ENCODE measurements at places on chromosomes 12 and 14. TPM values are rescaled to one million over a fixed set of nuclear protein-coding genes. Genes with fewer than 3 reads are reported as not detected.

DNA sequence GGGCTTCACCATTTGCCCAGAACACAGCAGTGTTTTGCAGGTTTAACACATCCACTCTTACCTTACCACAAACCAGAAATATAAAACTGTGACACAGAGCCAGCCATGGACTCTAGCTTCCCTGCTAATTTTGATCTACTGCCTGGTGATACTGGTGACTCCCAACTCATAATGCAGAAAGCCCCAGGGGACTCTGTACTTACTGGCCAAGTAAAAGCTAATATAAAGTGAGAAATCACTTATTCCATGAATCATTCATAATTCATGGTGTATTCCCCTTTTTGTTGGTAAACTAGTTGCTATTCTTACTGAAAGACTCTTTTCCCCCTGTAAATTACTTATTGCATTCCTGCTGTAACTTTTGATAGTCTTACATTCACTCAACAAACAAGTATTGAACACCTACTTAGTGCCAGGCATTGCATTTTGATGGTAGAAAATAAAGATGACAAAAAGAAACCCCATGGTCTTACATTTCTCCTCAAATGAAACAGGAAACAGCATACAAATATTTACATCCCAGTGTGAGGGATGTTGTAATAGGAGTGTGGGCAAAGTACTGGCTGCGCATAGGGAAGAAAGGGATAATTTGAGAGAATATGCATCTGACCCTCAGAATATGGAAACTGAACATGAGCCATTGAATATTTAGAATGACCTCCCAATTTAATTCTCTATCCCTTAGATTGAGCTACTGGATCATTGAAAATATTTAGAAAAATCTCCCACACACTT, 279.6 kb downstream of the PDZRN4 start:
- DNase-seq: no peak
- no peak overlapping the region for H3K27ac ChIP-seq
- H3K4me1 ChIP-seq: peaks cover 20% of the 10 kb centered on the region
- H3K36me3 ChIP-seq: no peaks in the 10 kb centered on the region
- H3K4me3 ChIP-seq: no peak overlapping the region
- no peaks in the 10 kb centered on the region for H3K27me3 ChIP-seq

- H3K4me1 ChIP-seq: peaks cover 15% of the 10 kb centered on the region
- H3K27ac ChIP-seq: no peak overlapping the region
- no peaks in the 10 kb centered on the region for H3K36me3 ChIP-seq
- H3K4me3 ChIP-seq: no peak overlapping the region
Measured at GRCh38 chr14:36997843-36998242, 174.6 kb downstream of the SLC25A21 start.

DNA sequence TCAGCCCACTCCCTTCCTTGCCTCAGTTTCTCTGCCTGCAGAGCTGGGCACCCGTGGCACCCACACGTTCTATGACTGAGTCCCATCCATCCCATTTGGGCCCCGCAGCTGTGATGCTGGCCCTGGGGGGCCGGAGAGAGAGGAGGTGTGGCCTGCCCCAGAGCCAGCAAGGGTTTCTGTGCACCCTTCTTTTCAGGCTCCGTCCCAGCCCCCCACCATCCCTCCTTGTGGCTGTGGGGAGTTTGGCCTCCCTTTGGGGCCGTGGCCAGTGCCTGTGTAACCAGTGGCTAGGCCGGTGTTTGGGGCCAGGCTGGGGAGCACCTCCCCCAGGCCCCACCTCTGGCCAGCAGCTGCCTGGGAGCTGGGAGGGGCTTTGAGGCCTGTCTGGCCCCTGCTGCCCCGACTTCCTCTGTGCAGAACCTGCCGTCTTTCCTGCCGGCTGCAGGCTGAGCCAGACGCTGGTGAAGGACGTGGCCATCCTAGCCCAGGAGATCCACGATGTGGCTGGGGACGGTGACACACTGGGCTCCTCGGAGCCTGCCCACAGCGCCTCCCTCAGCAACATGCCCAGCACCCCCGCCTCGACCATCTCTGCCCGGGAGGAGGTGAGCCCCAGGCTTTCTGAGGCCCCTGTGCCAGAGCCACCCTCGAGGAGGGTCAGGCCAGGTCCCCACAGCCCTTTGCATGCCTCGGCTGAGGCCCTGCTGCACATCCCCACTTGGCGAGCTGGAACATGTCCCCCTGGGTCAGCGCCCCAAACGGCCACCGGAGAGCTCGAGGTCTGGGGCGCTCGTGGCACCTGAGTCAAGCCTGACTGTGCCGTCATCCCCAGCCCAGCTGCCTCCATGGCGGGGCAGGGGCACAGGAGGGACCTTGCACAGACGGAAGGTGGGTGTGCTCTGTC, 27.7 kb downstream of the CEP170B start:
- no peaks in the 10 kb centered on the region for H3K27me3 ChIP-seq
- H3K4me3 ChIP-seq: no peak overlapping the region
- H3K36me3 ChIP-seq: no peaks in the 10 kb centered on the region

GRCh38 chr12:4266990-4267389, 6.6 kb upstream of the CCND2 start:
- no peak for DNase-seq
- no peaks in the 10 kb centered on the region for H3K36me3 ChIP-seq
- H3K27me3 ChIP-seq: no peaks in the 10 kb centered on the region
- H3K4me3 ChIP-seq: no peak overlapping the region

- H3K36me3 ChIP-seq: no peaks in the 10 kb centered on the region
- H3K27ac ChIP-seq: no peak overlapping the region
- H3K4me3 ChIP-seq: no peak overlapping the region
- no peak for DNase-seq
Measured at GRCh38 chr12:24989216-24989615, 40.3 kb upstream of the BCAT1 start.

Gene PLCZ1
- not detected for total RNA-seq

Gene GDF3
- not detected for total RNA-seq

GRCh38 chr14:67018720-67019119, 170.5 kb upstream of the GARIN2 start:
- no peaks in the 10 kb centered on the region for H3K36me3 ChIP-seq
- DNase-seq: no peak
- H3K4me3 ChIP-seq: no peak overlapping the region
- H3K27ac ChIP-seq: no peak overlapping the region

Gene KLRB1
- total RNA-seq: not detected

Gene SAMD15
- 0.27 TPM for total RNA-seq

DNA sequence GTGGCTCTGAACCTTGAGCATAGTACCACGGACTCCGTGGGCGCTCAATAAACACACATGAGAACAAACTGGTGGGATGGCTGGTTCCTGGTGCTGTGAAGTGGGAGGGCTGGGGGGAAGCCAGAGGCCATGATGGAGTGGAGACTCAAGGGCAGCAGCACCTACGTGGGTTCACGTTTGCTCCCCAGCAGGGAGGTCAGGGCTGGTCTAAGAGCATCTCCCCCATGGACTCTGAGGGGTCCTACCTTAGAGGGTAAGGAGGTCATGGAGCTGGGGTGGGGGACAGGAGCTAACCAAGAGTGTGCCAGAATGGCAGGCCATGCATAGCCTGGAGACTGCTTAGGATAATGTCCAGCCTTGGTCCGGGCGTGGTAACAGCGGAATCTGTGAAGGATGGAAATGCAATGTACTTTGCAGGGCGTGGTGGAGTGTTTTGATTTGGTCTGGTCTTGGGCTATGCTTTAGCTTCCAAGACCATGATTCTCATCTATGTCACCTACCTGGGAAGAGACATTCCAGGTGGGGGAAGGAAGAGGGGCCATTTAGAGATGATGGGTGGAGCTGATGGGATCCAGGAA, 103.0 kb downstream of the PRMT8 start:
- H3K36me3 ChIP-seq: no peaks in the 10 kb centered on the region
- H3K27ac ChIP-seq: no peak overlapping the region
- H3K4me1 ChIP-seq: peaks cover 1% of the 10 kb centered on the region
- DNase-seq: peak; percentile 33
- H3K4me3 ChIP-seq: no peak overlapping the region
- no peaks in the 10 kb centered on the region for H3K27me3 ChIP-seq

Gene PSEN1
- total RNA-seq: 34.9 TPM

DNA sequence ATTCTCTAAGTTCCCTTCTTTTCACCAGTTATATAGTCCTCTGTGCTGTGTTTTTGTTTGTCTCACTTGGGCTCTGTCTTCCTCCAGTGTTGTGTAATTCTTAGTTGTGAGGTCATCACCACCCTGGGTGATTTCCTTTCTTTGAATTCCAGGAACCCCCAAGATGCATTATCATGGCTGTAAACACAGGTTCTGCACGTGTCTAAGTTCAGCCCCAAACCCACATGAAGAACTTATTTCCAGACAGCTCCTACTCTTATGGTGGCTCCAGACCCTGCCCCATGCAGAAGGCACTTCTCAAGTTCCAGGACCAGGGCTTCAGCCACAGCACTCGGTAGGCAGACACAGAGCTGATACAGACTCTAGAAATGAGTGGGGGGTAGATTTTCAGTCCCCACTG, 560.5 kb downstream of the BCL11B start:
- no peak overlapping the region for H3K27ac ChIP-seq
- DNase-seq: no peak
- no peaks in the 10 kb centered on the region for H3K4me1 ChIP-seq
- H3K36me3 ChIP-seq: no peaks in the 10 kb centered on the region

DNA sequence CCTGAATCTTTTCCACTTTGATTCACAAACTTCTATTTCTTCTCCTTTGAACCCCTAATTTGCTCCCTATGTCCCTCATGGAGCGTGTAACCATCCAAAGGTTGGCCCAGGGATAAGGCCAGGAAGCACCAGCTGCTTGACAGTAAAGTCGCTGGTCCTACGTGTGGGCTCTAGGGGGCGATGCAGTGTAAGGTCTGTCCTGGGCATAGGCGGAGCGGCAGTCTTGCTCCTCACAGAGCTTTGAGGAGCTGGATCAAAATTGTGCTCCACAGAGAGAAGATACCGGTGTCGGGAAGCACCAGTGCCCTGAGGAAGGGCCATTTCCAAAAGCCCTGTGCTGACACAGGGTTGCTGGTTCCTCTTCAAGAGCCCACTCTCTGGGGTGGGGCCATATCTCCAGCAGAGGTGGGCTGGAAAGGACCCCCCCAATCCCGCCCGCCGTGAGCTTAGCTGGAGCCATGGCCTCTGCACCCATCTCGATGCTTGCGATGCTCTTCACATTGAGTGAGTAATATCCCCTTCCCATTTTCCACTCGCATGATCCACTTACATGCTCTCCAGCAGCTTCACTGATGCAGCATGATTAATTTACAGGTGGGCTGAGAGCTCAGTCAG, 49.9 kb upstream of the OR4E1 start:
- no peaks in the 10 kb centered on the region for H3K4me1 ChIP-seq
- no peaks in the 10 kb centered on the region for H3K27me3 ChIP-seq
- no peaks in the 10 kb centered on the region for H3K36me3 ChIP-seq
- H3K4me3 ChIP-seq: no peak overlapping the region
- no peak for DNase-seq
- H3K27ac ChIP-seq: no peak overlapping the region

DNA sequence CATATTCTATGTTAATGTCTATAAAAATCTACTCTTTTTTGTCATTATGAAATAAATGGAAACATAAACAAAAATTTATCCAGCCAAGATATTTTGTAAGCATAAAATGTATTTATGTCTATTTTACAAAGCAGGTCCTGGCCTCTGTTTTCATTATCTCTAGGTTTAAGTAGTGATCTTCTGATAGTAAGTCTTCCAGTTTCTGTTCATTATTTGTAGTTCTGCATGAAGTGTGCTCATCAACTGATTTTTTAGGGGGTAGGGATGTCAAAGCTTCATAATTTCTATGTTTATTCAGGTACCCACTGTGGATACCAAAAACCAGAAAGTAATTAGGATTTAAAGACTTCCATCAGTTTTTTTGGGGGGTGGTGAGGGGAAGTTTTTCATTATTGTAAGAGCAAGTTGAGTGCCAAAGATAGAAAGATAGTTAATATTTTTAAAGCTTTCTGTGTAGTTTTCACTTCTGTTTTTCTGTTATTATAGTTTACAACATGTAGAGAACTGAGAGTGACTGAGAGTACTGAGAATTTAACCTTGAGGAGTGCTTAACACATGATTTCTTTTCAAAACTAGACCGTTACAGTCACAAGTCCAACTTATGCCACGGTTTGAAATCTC, 30.6 kb upstream of the LMO3 start:
- H3K27ac ChIP-seq: no peak overlapping the region
- no peak for DNase-seq
- no peak overlapping the region for H3K4me3 ChIP-seq
- H3K4me1 ChIP-seq: no peaks in the 10 kb centered on the region

Gene PAX9
- total RNA-seq: 0.28 TPM

GRCh38 chr12:100643246-100643645, 69.8 kb downstream of the GAS2L3 start:
- H3K27ac ChIP-seq: no peak overlapping the region
- H3K4me3 ChIP-seq: no peak overlapping the region
- no peak for DNase-seq
- no peaks in the 10 kb centered on the region for H3K4me1 ChIP-seq
- no peaks in the 10 kb centered on the region for H3K27me3 ChIP-seq
- no peaks in the 10 kb centered on the region for H3K36me3 ChIP-seq

DNA sequence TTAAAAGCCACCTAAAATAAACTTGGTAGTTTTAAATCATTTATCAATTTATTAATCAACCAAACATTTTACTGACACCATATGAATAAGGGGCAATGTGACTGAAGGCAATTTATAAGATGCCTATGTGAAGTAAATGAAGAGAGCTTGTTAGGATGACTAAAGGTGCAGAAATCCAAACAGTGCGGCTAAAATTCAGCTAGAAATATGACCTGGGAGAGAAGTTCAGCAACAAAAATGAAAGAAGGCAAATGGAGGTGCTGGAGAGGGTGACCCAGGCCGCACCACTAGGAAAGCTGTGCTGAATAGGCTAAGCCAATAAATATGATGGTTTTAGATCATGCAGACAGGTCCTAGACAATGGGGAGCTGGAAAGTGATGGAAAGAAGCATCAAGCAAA, 403.7 kb downstream of the BTG1 start:
- no peaks in the 10 kb centered on the region for H3K36me3 ChIP-seq
- H3K27ac ChIP-seq: no peak overlapping the region
- no peak overlapping the region for H3K4me3 ChIP-seq
- H3K27me3 ChIP-seq: no peaks in the 10 kb centered on the region
- no peak for DNase-seq

DNA sequence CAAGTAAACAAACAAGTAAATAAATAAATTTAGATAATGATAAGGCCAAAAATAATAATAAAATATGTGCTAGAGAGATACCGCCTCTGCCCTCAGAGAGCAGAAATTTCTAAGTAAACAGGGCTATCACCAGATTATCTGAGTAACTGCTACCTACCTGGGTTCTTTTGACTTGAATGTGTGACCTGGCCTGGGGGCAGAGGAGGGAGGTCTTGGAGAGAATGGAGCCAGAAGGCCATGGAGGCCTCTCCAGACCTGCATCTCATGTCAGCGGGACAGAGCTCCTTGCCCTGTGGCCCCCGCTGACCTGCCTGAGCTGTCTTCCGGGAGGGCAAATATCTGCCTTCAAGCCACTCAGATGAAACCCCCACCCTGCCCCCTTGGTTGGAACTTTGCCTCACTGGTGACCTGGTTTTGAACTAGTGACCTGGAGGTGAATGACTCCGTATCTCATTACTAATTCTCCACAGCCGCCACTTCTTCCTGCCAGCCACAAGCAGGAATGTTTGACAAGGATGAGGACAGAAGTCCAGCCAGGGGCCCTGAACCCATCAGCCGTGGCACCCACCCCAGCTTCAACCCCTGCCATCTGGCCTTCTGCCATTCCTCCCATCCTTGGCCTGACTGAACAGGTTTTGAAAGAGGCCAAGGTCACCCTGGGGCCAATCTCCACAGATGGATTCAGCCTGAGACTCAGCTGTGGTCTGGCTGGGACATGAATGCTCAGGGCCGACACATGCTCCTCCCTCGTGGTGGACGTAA, 86.8 kb upstream of the PARP11 start:
- H3K36me3 ChIP-seq: no peaks in the 10 kb centered on the region
- H3K4me1 ChIP-seq: no peaks in the 10 kb centered on the region
- H3K27ac ChIP-seq: no peak overlapping the region
- H3K27me3 ChIP-seq: no peaks in the 10 kb centered on the region

All from sigmoid colon (tissue), 7 donors.